AML-193 (cell line): ENCODE measurements at places on chromosomes 5 and 9.

GRCh38 chr5:22070186-22070728, 782.9 kb downstream of the CDH12 start:
- no peak for DNase-seq

- DNase-seq: no peak
Measured at GRCh38 chr9:111599955-111600343, 502 bp upstream of the PTGR1 start.

DNA sequence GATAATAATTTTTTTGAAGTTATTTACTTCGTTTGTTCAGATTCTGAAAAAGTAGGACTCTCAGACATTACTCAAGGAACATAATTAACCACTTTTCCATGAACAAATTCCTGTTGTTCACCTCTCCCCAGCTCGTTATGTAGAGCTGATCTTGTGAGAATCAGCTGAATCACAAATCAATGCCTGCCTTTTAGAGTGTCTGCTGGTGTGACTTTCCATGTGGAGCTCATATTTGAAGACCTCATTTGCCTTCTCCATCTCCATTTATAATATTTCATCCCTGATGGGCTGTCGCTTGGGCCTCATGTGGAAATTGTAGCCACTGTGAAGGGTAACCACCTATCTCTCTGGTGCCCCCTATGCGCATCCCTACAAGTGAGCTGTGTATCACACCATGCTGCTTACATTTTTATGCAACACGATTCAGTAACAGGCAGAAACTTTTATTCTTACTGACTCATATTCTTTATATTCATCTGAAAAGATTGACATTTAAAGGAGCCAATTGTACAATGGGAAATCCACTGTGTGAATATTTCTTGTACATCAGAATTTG, 111.3 kb downstream of the STK32A start:
- no peak for DNase-seq

GRCh38 chr5:38725371-38725865, 120.4 kb upstream of the OSMR start:
- DNase-seq: no peak

DNA sequence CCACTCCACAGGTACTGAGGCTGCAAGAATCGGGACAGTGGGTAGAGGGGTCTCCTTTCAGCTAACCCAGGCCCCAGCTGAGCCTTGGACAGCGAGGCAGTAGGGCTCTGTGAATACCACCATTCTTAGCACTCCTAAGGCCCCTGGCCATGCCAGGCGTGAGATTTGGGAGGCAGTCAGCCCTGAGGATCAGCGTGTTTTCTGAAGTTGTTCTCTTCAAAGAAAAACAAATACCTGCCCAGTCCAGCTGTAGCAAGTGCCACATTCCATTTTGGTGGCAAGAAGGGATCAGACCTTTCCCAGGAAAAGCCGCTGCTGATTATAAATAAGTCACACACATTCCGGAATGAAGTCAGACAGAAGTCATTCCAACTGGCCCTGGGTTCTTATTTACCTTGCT, 47.8 kb downstream of the RALGPS1 start:
- no peak for DNase-seq

- no peak for DNase-seq
Measured at GRCh38 chr5:152673601-152674000, 268.5 kb upstream of the NMUR2 start.

GRCh38 chr5:81425569-81425968, 31.6 kb upstream of the ACOT12 start:
- DNase-seq: peak; percentile 45
